ENCODE measurements at places on chromosomes 12 and 14.

GRCh38 chr14:23643533-23644194 lies 7.5 kb downstream of the DHRS2 start:
- DNase-seq = no peak

GRCh38 chr12:46917821-46918220 lies 92.0 kb upstream of the SLC38A4 start:
- no peak for DNase-seq

DNA sequence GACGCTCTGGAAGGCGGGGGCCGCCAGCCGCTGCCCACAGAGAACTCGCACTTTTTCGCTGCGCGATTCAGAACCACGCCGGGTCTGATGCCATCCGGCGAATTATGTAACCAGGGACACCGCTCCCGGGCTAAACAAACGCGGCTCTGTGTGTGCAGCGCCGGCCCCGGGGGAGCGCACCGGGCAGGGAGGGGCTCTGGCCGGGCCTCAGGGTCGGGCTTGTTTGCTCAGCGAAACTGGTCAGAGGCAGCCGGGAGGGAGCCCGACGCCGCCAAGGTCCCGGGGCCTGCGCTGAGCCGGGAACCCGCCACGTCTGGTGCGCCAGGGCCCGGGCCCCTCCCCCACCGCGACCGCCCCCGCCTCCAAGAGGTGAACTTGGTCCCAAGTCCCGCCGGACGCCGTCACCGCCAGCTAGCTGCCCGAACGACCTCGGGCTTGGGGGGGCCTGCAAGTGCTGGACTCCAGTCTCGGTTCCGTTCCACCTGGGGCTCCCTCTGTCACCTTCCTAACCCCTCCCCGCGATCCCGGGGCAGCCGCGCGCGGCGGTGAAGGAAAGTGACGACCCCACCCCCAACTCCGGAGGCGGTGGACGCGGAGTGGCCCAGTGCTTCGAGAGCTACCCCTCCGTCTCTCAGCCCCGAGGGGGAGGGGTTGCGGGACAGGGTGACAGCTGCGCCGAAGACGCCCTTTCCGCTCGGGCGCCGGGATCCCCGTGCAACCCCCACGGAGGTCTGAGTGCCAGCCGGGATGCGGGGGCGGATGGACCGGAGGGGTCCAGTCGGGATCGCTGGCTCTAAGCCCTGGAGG lies 848 bp downstream of the CTDSP2 start:
- DNase-seq = no peak

- DNase-seq = no peak
Measured at GRCh38 chr12:114710151-114710550, 26.2 kb upstream of the TBX3 start.

- no peak for DNase-seq
Measured at GRCh38 chr12:123390498-123391426, 6.8 kb downstream of the KMT5A start.

- DNase-seq = peak; percentile 23
Measured at GRCh38 chr12:94879542-94879941, 124.0 kb downstream of the NDUFA12 start.

GRCh38 chr14:50085570-50086320 lies 30.6 kb downstream of the VCPKMT start:
- DNase-seq = peak; percentile 32

GRCh38 chr12:131461096-131461495 lies 249.8 kb upstream of the SFSWAP start:
- no peak for DNase-seq

GRCh38 chr14:89236851-89237250 lies 180.2 kb downstream of the FOXN3 start:
- no peak for DNase-seq

GRCh38 chr14:101500061-101500460 lies 61.2 kb upstream of the DIO3 start:
- no peak for DNase-seq

GRCh38 chr12:121214166-121214777 lies 4.3 kb downstream of the P2RX4 start:
- no peak for DNase-seq

DNA sequence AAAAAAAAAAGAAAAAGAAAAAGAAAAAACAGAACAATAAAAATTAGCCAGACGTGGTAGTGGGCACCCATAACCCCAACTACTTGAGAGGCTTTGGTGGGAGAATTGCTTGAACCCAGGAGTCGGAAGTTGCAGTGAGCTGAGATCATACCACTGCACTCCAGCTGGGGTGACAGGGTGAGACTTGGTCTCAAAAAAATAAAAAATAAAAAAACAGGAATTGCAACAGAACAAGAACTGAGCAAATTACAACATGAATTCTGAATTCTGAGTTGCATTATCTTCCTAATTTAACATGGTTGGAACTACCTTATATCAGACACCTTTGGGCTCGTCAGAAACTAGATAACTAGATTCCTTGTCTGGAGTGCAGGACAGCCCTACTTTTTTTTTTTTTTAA lies 53.3 kb upstream of the NR2C1 start:
- no peak for DNase-seq

GRCh38 chr14:97180304-97181200 lies 383.4 kb downstream of the VRK1 start:
- DNase-seq = no peak

DNA sequence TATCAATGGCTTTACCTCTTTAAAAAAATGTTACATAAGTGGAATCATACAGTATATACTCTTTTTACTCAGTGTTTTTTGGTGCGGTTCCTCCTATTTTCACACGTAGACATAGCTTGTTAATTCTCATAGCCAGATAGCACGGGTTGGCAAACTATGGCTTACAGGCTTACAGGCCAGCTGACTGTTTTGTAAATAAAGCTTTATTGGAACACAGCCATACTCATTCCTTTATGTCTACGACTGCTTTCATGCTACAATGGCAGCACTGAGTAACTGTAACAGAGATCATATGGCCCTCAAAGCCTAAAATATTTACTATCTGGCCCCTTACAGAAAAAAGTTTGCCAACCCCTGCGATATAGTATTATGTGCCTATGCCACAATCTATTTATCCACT lies 5.8 kb upstream of the DAAM1 start:
- no peak for DNase-seq

DNA sequence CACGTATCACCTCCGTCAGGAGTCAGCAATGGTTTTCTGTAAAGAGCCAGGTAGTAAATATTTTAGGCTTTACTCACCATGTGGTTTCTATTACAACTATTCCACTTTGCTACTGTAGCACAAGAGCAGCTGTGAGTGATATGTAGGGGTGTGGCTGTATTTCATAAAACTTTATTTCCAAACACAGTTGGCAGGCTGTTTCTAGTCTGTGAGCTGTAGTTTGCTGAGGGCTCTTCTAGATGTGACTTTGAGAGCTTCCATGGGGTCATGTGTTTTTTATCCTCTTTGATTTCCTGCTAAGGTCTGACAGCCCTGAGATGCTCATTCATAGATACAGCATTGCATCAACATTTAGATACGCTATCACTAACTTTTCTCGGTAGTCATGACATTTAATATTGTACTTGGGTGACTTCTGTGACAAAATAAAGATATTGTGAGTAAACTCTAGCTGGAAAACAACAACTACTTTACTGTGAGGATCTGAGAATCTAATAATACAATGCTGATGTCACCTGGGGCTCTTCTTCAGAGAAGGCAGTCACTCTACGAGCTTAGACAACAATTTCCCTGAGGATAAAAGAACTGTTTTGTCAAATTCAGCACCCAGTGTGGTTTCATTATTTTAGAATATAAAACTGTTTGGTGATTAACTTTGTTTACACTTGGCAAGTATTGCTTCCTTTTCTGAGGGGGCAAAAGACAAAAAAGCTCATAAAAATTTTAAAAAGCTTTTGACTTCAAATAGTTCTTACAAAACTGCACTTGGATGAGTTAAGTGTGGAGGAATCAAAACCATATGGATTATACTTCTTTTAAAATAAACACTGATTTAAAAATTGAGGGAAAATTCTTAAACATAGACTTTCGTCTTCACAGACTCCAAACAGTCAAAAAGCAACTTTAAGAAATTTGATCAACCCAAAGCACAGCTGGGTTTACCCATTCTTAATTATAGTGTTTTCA lies 231.2 kb upstream of the DCN start:
- no peak for DNase-seq

GRCh38 chr12:108649126-108649525 lies 15.4 kb upstream of the SELPLG start:
- no peak for DNase-seq

GRCh38 chr12:6114476-6114870 lies 10.0 kb downstream of the VWF start:
- DNase-seq = no peak

DNA sequence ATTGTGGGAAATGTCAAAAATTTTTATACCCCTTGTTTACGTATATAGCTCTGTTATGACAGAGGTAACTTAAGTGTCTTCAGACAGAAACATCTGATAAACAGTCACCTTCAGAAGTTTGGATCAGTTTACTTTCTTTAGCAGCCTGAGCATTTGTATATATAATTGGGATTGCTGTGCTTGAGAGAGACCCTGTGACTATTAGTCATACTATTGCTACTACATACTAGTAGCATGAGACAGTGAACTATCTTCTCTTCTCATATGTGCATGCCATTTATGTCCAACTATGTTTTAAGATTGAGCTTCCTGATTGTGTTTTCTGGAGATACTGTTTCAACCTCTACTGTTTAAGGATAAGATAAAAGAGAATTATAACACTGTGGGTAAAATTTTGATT lies 101.5 kb downstream of the PDE6H start:
- DNase-seq = no peak

GRCh38 chr14:95504135-95505029 lies 12.1 kb downstream of the SYNE3 start:
- DNase-seq = no peak

DNA sequence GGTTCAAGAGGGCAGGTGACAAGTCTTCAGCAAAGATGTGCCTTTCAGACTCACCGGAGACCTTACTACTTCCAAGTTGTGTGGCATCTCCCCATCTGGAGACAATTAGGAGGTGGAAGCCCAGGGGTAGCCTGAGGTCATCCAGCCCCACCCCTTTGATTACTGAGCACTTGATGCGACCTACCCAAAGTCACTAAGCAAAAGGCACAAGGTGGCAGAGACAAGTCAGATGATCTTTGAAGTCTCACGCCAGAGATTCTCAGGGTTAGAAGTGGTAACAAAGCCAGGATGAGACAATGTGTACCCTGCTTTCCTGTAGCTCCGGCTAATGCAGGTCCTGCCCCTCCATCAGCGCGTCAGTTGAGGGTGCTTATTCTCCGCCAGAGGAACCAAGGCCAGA lies 1.4 kb upstream of the FOXN3 start:
- no peak for DNase-seq

GRCh38 chr14:74754157-74754556 lies 9.0 kb upstream of the YLPM1 start:
- DNase-seq = no peak

DNA sequence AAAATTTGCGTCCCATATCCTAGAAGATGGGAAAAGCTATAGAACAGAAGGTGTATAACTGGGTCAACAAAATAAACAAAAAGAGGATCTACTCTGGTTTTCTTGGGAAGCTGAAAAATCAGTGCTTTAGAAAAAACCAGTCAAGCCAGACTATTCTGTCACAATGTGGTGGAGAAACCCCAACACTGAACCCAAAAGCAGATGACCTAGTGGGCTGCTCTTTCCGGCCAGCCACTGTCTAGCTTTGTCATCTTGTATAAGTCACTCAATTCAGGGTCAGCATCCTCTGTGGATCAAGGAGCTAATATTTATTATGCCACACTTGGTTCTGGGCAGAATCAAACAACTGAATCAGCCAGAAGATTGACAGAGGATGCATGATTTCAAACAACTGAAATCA lies 26.6 kb upstream of the TMCC3 start:
- DNase-seq = no peak

DNA sequence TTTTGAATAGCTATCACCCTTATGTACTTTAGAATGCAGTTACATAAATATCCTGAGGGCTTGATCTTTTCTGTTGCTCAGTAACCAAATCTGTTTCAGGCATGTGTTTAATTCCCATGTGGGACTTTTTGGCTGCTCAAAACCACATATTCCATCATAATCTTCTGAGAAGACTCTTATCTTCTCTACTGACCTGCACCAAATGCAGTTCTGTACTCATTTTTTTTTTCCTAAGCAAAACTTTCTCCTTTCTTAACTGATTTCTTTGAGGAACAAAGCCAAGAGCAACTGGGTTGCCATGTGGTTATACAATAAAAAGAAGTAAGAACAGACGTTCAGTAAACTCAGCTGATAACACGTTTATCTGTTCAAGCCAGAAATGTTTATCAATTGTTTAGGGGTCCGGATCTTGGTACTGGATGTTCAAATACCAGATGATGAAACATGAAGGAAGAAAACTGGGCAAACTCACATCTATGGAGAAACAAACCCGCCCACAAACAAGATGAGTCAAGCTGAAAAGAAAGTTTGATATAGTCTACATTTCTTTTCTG lies 50.1 kb downstream of the TMEM132C start:
- no peak for DNase-seq

DNA sequence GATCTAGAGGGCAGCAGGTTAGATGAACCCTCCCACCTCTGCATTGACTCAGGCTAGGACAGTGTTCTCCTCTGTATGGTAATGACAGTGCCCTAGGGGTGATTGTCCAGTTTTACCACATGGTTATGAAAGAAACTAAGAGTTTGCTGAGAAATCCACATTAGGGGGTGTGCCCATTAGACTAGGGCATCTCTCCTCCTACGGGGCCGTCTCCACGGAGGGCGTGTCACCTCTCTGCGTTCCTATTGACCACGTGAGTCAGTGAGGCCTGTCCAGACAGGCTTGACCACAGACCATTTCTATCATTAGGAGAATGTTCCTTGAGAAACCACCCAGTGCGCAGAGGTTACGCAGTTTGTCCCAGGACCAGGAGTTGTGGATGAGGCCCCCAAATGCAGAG lies 8.3 kb downstream of the MVK start:
- DNase-seq = no peak
